ENCODE measurements at places on chromosomes 7 and 10.

DNA sequence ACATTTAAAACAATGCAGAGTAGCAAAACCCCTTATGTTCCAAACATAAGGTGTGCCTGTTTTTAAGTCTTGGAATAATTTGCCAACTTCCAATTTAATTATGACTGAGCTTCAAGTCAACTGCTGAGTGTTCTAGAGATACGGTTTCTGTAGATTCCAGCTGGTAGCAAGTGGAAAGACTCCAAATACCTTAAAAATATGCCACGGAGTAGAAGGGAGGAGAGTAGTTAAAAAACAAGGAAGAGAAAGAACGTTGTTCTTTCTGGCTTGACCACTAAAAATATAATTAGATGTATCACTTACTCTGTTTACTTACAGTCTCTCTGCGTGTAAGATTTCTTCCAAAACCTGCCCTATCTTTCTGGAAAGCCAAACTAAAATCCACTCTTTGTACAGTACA is 24.5 kb upstream of the ABLIM1 start:
- no peak for DNase-seq

- no peak for DNase-seq
Observed at GRCh38 chr10:43350156-43350555, 21.3 kb upstream of the FXYD4 start.

DNA sequence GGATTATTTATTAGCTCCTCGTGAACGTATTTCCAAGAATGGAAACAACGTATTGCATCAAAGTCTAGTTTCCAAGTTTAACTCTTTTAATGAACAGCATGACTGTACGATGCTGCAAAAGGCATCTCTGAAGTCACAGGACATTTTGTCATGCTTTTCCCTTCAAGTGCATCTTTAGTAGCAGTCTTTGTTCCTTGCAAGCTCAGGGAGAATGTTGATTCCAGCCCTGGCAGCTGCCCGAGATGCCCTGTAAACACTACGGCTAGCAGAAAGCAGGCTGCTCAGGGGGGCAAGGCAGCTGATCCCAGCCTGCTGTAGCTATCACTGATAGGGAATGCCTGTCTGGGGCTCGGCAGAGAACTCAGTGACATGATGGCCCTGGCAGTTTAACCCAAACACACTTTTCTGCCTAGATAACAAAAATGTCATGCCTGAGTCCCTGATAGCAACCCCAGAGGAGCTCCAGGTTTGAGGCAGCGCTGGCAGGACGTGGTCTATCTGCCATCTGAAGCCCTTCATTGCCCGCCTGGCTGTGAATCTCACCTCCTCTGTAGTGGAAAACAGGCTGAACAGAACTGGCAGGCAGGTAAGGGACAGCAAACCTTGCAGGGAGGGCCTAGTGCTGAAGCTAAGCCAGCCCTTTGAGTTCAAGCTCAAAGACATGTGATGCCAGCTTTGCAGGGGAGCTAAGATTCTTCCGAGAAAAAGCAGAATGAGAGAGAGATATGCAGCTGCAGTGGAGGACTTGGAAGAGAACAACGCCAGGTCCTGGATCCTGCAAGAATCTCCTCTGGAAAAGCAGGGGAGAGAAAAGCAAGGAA is 264.6 kb downstream of the SNX10 start:
- DNase-seq = no peak

DNA sequence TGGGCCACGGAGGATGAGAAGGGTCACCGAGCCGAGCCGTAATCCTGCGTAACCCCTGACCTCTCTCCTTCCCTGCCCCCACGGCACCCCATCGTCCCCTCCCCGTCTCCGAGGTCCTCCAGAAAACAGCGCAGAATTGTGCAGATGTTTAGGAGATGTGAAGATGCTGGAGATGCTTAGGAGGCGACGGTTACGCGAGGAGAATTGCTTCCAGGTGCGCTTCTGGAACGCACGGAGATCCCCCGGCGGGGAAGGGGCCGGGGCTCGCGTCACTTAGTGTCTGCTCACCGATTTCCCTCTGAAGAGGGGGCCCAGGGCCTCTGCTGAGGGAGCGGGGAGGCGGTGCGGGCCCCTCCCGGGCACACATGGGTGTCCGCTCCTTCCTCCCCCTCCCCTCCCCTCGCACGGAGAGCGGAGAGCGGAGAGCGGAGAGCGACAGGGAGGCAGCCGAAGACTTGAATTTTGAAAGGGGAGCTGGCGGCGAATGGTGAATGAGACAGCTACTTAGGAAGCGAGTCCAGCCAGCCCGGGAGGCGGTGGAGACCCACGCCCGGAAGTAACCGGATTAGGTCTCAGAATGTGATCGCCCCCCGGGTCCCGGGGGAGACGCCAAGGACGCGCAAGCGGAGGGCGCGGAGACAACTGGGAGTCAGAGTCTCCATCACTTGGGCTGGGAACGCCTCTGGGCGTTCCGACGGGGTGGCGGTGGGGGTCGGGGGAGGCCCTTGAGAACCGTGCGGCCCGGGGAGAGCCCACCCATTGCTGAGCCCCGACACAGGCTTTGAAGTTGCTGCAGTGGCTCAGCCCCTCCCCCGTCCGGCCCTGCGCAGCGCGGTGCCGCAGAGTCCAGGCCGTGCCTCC is 8.7 kb upstream of the EN2 start:
- DNase-seq = no peak

- DNase-seq = no peak
Observed at GRCh38 chr7:108138911-108139310, 8.8 kb upstream of the LAMB4 start.

GRCh38 chr7:35246819-35247218 is 7.1 kb downstream of the TBX20 start:
- no peak for DNase-seq

DNA sequence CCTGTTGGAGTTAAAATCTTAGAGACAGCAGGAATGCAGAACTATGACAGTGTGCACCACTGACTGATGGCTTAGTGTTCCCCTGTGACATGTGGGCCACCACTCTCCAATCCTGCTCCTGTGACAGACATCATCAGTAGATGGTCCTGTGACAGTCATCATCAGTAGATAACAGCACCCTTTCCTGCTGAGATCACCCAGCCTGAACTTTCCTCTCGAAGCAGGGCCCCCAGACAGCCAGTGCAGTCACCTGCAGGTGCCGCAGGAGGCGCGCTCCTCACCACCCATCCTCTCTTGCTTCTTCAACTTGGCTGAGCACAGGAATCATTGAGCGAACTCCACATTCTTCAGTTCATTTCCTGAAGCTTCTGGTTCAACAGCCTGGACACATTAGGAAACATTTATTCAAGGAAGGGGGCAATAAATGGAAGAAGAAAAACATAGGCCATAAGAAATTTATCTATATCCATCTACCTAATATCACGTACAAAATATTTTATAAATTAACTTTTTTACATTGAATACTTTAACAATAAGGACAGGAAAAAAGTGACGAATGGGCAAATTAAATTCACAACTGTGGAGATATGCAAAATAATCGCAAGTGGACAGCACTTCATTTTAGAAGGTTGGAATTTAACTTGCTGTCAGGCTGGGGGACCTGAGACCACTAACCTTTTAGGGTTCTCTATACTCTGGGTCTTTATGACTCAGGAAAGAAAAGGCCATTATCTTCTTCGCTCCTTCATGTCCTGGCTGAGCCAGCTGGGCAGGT is 32.0 kb upstream of the MKI67 start:
- no peak for DNase-seq

- DNase-seq = no peak
Observed at GRCh38 chr10:127937069-127937468, 30.2 kb downstream of the PTPRE start.

- DNase-seq = no peak
Observed at GRCh38 chr10:47438857-47439474, 44.9 kb downstream of the ANXA8 start.

- no peak for DNase-seq
Observed at GRCh38 chr7:88095-88926, 104.1 kb upstream of the FAM20C start.

GRCh38 chr10:102743078-102743587 is 615 bp upstream of the WBP1L start:
- no peak for DNase-seq

- DNase-seq = no peak
Observed at GRCh38 chr7:133704453-133704852, 422.7 kb upstream of the LRGUK start.

GRCh38 chr10:53412651-53413050 is 640.1 kb upstream of the MBL2 start:
- DNase-seq = no peak

DNA sequence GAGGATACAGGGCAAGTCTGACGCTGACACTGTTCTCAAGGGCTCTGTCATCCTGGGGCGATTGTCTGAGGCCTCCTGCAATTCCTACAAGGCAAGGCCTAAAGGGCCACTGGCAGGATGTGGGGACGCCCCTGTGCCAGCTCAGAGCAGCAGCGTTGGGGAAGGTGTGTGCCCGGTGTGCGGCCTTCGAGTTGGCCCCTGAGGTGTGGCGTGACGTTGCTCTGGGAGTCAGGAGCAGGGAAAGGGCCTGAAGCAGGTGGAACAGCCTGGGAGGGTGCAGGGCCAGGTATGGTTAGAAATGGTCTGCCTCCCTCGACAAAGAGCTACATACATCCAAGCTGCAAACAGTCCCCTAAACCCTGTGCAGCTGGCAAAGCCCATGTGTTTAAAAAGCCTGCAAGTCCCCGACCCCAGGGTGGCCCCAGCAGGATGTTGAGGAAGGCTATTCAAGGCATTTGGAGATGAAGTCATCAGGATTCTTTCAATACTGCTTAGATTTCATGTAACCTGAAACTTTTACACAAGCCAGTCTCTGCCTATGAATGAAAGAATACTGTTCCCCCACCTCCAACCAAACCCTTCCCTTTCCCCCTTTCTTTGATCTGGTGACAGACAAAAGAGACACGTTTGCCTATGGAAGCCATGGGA is 142.5 kb upstream of the TNS3 start:
- no peak for DNase-seq

DNA sequence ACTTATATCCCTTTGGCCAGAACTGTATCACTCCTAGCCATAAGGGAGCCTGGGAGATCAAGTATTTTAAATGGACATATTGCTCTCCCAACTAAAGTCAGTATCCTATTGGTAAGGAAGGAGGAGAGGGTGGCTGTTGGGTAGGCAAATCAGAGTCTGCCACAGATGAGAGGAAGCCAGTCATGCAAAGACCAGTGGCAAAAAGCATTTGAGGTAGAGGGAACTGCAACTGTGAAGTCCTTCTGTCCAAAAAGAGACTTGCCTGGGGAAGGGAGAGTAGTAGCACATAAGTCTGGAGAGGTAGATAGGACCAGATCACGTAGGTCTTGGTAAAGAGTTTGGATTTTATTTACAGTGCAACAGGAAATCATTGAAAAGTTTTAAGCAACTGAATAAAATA is 8.8 kb upstream of the CCNJ start:
- DNase-seq = no peak

GRCh38 chr10:110493832-110494426 is 3.8 kb upstream of the DUSP5 start:
- DNase-seq = no peak

DNA sequence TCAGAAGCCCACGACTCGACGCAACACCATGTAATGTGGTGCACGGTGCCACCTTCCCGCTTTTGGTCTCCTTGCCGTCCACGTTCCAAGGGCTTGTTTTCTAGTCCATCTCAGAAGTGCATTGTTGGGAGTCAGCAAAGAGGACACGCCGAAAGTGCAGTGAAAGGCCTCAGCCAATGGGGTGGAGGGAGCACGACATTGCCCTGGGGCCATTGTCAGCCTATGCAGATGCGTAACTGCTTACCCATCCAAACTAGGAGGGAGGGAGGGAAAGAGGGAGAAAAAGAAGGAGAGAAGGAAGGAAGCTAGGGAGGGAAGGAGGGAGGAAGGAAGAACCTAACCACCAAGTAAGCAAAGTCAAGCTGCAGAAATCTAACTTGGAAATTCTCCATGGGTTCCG is 202.4 kb downstream of the CCDC3 start:
- no peak for DNase-seq

Data from NCI-H524 treated with DMSO at 0.1 percent for 48 hours (cell line).